Coronary artery (tissue), 2 donors: ENCODE measurements at places on chromosomes 5 and 9.

GRCh38 chr5:15420201-15420600 lies 79.8 kb upstream of the FBXL7 start:
- DNase-seq: no peak

DNA sequence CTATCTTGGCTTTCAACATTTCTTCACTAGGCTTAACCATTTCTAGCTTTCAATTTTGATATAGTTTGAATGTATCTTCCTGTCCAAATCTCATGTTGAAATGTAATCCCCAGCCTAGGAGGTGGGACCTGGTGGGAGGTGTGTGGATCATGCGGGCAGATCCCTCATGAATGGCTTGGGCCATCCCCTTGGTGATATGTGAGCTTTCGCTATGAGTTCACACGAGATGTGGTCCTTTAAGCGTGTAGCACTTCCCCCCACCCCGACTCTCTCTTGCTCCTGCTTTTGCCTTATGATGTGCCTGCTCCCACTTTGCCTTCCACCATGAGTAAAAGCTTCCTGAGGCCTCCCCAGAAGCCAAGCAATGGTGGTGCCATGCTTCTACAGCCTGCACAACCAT lies 40.6 kb downstream of the PHAX start:
- no peak for DNase-seq

DNA sequence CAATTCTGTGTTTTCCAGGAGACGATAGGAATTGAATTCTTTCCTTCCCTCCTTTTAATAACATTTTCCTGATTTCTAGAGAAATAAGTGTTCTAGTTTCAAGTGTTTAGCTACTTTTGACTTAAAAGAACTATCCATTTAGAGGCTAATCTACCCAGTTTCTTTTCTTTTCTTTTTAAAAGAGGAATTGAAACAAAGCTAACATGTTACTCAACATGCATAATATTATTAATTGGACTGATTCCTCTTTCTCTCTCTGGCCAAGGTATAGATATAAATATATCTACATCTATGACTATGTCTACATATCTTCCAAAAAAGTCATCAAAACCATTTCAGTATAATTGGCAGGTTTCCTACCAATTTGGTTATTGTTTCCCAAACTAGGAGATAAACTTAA lies 309.8 kb downstream of the TRPM3 start:
- no peak for DNase-seq

GRCh38 chr9:114486205-114486963 lies 18.9 kb downstream of the WHRN start:
- DNase-seq: no peak

DNA sequence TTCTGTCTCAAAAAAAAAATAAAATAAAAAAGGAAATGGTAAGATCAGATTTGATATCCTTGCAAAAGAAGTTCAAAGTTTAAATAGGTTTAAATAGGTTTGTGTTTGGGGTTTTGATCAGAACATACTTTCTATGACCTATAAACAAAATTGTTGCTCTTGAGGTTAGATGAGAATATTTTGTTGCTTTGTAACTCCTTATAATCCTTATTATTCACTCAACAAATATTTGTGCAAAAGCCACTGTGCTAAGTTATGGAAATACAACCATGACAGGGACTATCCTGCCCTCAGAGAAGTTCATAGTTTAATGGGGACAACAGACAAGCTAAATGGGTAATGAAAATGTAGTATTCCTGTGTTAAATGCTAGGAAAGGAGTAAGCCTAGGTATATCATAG lies 71.5 kb downstream of the INVS start:
- no peak for DNase-seq

DNA sequence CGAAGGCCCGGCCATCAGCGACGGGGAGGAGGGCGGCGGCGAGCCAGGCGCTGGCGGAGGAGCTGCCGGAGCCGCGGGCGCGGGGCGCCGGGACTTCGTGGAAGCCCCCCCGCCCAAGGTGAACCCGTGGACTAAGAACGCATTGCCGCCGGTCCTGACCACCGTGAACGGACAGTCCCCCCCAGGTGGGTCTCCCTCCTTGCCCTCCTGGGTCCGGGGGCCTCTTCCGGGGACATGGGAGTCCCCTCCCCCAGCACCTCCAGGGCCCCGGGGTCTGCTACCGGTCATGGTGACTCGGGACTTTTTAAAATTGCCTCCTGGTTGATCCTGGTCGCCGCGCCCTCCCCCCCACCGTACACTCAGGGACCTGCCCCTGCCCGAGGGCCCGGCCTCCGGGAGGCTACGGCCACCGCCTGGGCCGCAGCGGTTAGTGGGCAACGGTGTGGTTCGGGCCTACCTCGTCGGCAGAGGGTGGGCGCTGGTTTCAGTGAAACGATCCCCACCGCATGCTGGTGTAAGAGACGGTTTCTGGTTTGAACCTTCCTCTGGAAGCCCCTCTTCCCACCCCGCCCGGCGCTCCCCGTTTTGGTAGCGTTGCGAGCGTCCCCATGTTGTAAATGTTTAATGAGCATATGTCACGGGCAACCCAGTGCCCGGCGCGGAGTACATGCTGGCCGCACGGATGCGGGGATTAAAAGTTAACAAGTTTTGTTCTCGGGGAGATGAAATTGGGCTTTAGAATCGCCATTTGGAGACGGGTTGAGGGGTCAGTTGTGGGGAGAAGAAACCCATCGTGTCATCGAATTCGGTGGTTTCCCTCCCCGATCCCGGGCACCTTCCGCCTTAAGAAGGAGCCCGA lies 1.1 kb downstream of the LARP1 start:
- DNase-seq: no peak

- no peak for DNase-seq
Measured at GRCh38 chr9:115313545-115313944, 195.6 kb upstream of the TNC start.

- no peak for DNase-seq
Measured at GRCh38 chr9:107485458-107486043, 4.0 kb downstream of the KLF4 start.
